ENCODE measurements at places on chromosomes 1 and 21.

DNA sequence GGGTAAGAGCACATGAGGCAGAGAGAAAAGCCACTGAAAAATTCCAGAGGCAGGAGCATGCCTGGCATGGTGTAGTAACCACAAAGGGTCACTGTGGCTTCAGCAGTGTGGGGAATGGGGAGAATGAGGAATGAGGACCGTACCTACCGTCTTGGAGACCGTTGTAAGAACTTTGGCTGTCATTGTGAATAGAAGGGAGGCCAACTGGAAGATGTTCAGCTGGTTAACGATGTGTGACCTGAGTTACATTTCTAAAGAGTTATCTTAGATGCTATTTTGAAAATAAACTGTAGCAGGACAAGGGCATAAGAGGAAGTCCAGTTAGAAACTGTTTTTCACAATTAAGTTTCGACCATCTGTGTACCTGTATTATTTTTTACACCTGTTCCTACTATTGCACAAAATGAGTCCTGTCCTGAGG lies 365.5 kb upstream of the SGIP1 start:
- DNase-seq: no peak

DNA sequence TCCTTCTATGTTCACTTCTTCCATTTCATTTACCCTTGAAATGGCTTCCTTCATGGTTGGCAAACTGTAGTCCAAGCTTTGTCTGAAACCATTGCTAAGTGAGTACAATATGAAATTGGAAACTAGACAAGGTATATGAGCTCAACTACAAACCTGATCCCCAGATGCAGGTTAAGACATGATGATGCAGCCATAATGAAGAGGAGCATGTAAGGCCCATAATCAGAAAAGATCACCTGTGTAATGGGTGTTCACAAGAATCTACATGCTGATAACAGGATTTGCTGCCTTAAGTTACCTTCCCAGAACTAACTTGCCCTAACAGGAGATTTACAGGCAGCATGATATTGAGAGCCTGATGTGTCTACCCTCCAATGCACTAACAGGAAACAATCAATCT lies 153.9 kb downstream of the KCNH1 start:
- no peak for DNase-seq

DNA sequence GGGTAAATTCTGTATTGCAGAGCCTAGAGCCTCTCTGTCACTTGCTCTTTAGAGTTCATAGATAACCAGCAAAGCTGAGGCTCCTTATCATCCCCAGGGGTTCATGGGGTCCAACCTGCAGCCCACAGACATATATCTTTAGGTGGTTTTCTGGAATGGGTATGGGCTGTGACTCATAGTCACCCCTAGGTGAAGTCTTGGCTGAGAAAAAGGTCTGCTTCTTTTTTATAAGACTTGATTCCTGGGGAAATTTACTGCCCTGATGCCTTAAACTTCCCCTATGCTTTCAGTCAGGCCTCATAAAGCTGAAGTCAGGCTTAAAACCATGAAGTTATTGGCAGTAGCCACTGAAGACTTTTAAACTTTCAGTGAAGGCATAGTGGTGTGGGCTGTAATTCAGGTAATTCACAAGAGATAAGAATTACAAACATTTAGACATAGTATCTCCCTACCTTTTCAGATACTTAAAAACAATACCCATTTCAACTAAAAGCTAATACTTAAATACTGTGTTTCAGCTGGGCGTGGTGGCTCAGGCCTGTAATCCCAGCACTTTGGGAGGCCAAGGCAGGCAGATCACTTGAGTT lies 46.8 kb downstream of the MACO1 start:
- DNase-seq: no peak

- no peak for DNase-seq
Observed at GRCh38 chr1:198234520-198235251, 77.9 kb downstream of the NEK7 start.

DNA sequence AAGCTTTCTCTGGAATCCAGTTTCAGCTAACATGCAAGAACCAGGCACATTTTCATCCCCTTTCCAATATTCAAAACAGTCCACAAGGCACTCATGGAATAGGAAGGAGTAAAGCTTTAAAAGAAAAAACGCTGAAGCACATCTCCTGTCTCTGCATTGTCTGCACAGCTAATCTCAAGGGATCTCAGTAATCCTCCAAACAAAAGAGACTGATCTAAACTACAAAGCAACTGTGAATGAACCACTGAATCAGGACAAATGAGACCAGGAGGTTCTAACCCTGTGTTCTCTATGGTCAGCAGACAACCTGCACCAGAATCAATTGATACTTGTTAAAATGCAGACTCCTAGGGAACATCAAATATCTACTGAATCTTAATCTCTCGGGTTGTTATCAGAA lies 399.0 kb downstream of the HHAT start:
- no peak for DNase-seq
